ENCODE measurements at places on chromosomes 5 and 9. TPM values are rescaled to one million over a fixed set of nuclear protein-coding genes. Genes with fewer than 3 reads are reported as not detected.

Gene CBY3
- total RNA-seq, result not detected

Gene SLC25A48
- not detected for total RNA-seq

Gene CKMT2
- total RNA-seq, result not detected

Gene TSC1
- total RNA-seq, result 33.4 TPM

Gene PARP8
- 31.5 TPM for total RNA-seq

DNA sequence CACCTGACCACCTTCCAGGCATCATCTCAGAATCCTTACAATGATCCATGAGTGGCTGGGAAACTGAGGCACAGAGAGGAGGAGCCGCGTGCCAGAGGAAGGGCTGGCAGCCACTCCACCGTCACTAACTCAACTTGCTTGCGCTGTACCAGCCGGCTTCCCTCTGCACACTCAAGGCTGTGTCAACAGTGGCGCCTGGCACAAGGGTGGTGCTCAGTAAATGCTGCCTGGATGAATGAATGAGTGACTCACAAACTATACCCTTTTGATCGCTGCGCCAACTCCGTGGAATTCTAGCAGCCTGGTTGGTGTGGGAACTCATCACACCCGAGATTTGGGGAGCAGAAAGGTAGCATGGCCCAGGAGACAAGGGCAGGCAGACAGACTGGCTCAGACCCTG lies 21.9 kb downstream of the PRRX2 start:
- H3K36me3 ChIP-seq, result no peaks in the 10 kb centered on the region
- DNase-seq, result no peak
- H3K4me1 ChIP-seq, result no peaks in the 10 kb centered on the region
- H3K27ac ChIP-seq, result no peak overlapping the region
- H3K4me3 ChIP-seq, result no peak overlapping the region
- H3K27me3 ChIP-seq, result no peaks in the 10 kb centered on the region

DNA sequence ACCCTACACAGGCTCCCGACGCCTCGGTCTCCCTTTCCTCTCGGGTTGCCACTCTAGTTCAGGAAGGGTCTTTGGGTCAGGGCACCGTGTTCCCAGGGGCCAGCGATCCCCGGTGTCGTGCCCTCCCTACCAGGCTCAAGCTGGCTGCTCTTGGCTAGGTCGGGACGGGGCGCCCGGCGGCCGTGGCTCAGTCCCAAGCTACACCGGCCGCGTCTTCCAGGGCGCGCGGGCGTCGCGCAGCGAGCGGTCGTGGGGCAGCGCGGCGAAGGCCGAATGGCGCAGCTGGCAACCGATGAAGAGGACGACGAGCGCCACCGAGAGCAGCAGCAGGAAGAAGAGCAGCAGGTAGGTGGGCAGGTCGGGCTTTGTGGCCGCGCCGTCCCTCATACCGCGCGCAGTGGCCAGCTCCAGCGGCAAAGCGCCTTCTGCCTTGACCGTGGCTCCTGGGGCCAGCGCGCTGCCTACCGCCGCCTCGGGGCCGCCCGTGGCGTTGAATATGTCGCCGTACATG lies 892 bp downstream of the SMIM32 start:
- no peak overlapping the region for H3K4me3 ChIP-seq
- DNase-seq, result no peak
- H3K4me1 ChIP-seq, result no peaks in the 10 kb centered on the region
- no peak overlapping the region for H3K27ac ChIP-seq
- H3K27me3 ChIP-seq, result no peaks in the 10 kb centered on the region
- H3K36me3 ChIP-seq, result peaks cover 3% of the 10 kb centered on the region

GRCh38 chr5:41788941-41789368 lies 81.3 kb downstream of the OXCT1 start:
- no peak for DNase-seq
- peaks cover 44% of the 10 kb centered on the region for H3K36me3 ChIP-seq
- no peaks in the 10 kb centered on the region for H3K4me1 ChIP-seq
- no peak overlapping the region for H3K27ac ChIP-seq
- H3K4me3 ChIP-seq, result no peak overlapping the region
- H3K27me3 ChIP-seq, result no peaks in the 10 kb centered on the region

DNA sequence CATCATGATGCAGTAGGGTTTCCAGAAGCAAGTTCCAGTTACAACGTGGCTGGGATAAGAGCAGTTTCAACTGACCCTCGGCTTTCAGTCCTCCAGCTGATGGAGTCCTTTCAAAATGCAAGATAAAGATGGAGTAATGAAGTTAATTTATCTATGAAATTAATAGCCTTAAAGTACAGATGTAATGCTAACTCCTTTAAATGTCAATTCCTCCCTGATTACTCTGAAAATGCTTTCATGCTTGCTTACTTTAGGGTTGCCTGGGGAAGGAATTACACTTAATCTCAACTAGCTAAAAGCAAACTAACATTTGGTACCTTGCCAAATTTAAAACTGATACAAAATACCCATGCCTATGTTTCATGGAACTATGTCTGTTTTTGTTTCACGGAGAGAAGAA lies 178.4 kb downstream of the KIAA0825 start:
- H3K36me3 ChIP-seq, result no peaks in the 10 kb centered on the region
- H3K4me1 ChIP-seq, result no peaks in the 10 kb centered on the region
- no peak overlapping the region for H3K4me3 ChIP-seq
- no peaks in the 10 kb centered on the region for H3K27me3 ChIP-seq

- H3K36me3 ChIP-seq, result no peaks in the 10 kb centered on the region
- no peaks in the 10 kb centered on the region for H3K4me1 ChIP-seq
- no peak for DNase-seq
- no peak overlapping the region for H3K27ac ChIP-seq
- no peaks in the 10 kb centered on the region for H3K27me3 ChIP-seq
These were observed 862.0 kb upstream of the CDH6 start for GRCh38 chr5:30331534-30331933.

DNA sequence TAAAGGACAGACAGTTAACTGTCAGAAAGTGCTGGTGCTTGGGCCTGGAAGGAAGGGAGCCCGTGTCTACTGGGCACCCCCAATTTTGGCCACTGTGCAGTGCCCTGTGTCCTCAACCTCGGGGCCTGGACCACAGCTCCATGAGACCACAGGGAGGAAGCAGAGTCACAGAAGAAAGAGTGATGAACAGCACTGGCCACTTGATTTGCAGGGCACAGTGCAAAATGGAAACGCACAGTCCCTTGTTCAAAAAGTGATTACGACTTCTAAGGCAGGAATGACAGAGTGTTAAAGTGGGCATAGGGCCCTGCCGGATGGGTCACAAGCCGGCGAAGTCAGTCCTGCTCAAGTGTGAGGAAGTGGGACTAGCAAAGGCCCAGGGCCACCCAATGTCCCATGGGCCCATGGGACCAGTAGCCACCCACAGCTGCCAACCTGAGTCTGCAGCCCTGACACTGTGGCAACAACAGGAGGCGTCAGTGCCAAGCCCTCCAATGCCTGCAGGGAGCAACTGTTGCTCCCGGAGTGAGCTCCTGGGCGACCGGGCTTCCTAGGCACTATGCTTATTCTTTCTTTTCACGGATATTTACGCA lies 85.4 kb downstream of the ADAMTS2 start:
- no peak overlapping the region for H3K27ac ChIP-seq
- no peaks in the 10 kb centered on the region for H3K36me3 ChIP-seq
- no peak overlapping the region for H3K4me3 ChIP-seq

GRCh38 chr5:65820373-65820772 lies 98.4 kb downstream of the NLN start:
- H3K27me3 ChIP-seq, result no peaks in the 10 kb centered on the region
- no peak overlapping the region for H3K27ac ChIP-seq
- no peak for DNase-seq
- peaks cover 3% of the 10 kb centered on the region for H3K4me1 ChIP-seq

GRCh38 chr9:18756712-18757125 lies 276.3 kb downstream of the SAXO1 start:
- peaks cover 18% of the 10 kb centered on the region for H3K4me1 ChIP-seq
- DNase-seq, result no peak
- no peaks in the 10 kb centered on the region for H3K27me3 ChIP-seq
- H3K27ac ChIP-seq, result no peak overlapping the region
- H3K4me3 ChIP-seq, result no peak overlapping the region
- H3K36me3 ChIP-seq, result no peaks in the 10 kb centered on the region

DNA sequence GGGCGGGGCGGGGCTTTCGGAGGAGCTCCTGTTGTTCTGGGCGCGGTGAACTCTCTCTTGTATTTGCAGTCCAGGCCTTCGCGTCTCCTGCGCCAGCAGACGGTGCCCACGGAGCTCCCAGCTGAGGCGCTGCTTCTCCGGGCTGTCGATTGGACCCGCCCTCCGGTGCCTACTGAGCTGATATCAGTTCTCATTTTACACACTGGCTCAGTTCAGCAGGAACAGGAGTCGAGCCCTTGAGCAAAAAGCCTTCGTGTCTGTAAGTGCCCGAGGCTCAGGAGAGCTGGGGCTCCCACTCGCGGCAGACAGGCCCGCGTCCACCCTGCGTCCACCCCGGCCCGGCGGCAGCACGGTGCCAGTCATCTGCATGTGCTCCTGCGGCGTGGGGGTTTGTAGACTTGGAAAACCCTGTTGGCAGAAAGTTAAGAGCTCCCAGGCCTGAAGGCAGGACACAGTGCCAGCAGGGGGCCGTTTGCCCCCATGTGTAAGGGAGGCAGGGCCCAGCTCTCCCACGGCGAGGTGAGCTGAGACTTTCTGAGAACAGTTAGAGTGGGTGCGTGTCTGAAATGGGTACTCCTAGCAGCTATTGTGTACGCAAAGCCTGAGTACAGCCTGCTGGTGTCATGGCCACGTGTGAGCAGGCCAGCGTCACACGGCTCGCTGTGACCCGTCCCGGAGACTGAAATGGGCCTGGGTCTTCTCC lies 231.5 kb downstream of the FANCC start:
- H3K4me3 ChIP-seq, result no peak overlapping the region
- no peaks in the 10 kb centered on the region for H3K27me3 ChIP-seq
- H3K36me3 ChIP-seq, result no peaks in the 10 kb centered on the region
- H3K4me1 ChIP-seq, result no peaks in the 10 kb centered on the region
- no peak for DNase-seq

GRCh38 chr9:69905851-69906250 lies 85.2 kb downstream of the CFAP95 start:
- H3K4me1 ChIP-seq, result no peaks in the 10 kb centered on the region
- H3K36me3 ChIP-seq, result no peaks in the 10 kb centered on the region
- no peak overlapping the region for H3K4me3 ChIP-seq
- no peaks in the 10 kb centered on the region for H3K27me3 ChIP-seq
- H3K27ac ChIP-seq, result no peak overlapping the region

DNA sequence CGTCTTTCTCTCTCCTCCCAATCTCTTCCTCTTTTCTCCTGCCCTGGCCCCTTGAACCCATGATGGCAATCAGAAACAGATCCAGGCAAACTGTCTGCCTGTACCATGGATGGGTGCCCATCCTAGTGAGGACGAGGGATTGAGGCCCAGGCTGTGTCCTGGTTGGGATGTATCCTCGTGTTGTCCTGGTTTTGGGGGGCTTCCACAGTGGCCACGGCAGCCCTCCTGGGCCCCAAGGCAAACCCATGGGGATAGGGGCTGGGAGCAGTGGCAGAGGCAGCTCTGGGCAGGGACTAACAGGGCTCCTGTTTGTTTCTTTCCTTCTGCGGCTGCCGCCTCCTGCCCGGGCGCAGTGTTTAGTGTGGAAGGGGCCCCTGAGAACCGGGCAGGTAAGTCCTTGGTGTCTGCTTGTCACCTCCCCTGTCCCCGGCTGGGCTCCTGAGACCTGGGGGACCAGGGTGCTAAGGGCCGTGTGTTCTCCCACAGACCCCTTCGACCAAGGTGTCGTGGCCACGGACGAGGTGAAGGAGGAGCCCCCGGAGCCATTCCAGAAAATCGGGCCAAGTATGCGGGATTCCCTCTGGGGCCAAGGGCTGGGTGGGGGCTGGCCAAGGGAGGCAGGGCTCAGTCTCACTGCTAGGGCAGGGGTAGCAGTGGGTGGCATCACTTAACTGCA lies 70.0 kb downstream of the AMBP start:
- H3K27ac ChIP-seq, result no peak overlapping the region
- DNase-seq, result no peak
- no peaks in the 10 kb centered on the region for H3K27me3 ChIP-seq
- no peaks in the 10 kb centered on the region for H3K36me3 ChIP-seq

DNA sequence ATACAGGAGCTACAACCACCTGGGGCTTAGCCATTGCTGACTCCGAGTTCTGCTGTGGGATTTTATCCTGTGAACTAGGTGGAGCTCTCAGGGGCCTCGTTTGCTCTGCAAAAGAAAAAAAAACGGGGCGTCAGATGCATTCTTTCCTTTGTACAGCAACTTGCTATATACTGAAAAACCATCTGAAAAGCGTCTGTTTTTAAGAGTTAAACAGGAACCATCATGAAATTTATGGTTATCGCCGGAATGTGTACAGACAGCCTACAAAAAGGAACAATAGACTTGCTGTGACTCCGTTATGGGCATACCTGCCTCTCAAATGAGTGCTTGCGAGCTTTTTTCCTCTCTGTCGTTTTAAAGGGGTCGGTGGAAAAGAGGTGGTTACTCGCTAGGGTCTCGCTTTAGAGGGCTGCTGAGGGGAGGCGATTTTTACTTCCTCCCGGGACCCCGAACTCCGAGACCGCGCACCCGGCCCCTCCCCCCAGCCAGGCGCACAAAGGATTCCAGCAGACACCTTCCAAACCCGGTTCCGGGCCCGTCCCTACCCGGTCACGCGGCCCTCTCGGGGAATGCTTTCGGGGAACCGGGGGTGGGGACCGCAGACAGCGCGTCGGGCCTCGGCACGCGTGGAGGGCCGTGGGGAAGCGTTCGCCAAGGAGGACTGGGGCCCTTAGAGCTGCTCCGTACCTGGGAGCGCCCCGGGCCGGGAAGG lies 826 bp downstream of the PAIP1 start:
- H3K27ac ChIP-seq, result peak overlapping the region; percentile 67
- H3K4me3 ChIP-seq, result peak overlapping the region; percentile 94
- peaks cover 36% of the 10 kb centered on the region for H3K36me3 ChIP-seq
- DNase-seq, result peak; percentile 80
- H3K27me3 ChIP-seq, result no peaks in the 10 kb centered on the region

- no peaks in the 10 kb centered on the region for H3K27me3 ChIP-seq
- no peaks in the 10 kb centered on the region for H3K36me3 ChIP-seq
- H3K4me1 ChIP-seq, result no peaks in the 10 kb centered on the region
- no peak overlapping the region for H3K4me3 ChIP-seq
- no peak overlapping the region for H3K27ac ChIP-seq
These were observed 1349.5 kb downstream of the EFNA5 start for GRCh38 chr5:106321242-106321641.

DNA sequence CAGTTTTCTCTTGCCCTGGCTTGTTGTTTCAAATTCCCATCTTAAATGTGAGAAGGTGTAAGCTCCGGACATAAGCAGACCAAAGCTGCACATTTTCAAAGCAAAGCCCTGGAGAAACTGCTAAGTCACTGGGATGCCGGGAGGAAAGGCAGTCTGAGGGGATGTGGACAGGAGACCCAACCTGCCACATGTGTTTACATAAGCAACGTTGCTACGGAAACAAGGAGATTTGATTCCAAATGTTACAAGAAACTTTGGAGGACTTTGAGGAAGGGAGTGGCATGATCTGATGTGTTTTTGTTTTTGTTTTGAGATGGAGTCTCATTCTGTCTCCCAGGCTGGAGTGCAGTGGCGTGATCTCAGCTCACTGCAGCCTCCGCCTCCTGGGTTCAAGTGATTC lies 25.7 kb upstream of the INSYN2B start:
- peaks cover 10% of the 10 kb centered on the region for H3K36me3 ChIP-seq
- no peak for DNase-seq
- H3K27ac ChIP-seq, result no peak overlapping the region
